HFF-Myc (cell line): ENCODE measurements at places on chromosomes 3 and 15.
A peak's percentile ranks its signal among the peaks of the same experiment; 100 is the strongest.

DNA sequence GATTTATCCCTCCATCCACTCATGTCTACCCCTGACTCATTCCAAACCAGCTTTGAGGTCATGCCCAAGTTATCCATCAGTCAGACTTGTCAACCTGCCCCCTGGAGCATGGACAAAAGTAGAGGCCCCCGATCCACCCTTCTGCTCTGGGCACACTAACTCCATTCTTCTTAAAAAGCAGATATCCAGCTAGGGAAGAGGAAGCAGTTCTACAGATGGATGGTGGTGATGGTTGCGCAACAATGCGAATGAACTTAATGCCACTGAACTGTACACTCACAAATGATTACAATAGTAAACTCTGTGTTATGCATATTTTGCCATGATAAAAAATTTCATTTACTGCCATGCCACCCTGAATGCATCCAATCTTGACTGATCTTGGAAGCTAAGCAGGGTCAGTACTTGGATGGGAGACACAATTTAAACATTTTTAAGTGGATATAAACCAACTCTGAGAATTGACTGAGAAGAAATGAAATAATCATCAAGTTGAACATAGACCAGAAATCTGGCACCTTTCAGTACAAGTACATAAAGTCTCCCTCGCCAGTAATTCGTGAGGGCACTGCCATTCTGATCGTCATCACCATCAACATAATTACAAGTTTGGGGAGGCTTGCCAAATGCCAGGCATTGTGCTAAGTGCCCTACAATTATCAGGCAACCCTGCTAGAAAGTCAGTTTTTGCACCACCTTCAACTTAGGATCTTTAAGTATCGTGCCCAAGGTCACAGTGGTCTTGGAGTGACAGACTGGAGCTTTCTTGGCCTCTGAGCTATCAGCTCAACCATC, 124.8 kb downstream of the ATP10A start:
- no peak for DNase-seq

- DNase-seq, result no peak
Observed at GRCh38 chr3:14137004-14137403, 12.2 kb downstream of the TMEM43 start.

DNA sequence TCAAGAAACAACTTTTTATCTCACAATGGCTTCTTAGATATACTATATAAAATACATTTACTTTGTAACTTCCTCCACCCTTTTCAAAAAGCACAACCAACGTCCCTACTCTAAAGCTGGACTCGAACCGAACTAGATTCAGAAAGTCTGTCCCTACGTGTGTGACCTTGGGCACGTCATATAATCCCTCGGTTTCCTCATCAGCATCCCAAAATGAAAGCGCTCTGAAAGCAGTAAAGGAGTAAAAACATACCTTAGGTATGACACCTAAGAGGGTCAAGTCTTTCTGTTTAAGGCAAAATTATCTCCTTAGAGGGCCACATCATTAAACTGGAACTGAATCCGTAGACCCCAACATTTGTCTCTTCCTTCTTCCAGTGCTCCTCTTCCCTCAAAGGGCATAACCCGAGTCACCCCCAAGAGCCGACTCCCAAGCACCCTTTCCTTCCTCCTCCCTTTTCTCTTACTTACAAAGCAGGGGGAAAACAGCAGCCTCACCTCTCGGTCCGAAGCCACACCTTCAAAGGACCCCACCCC, 663 bp downstream of the PDCD10 start:
- DNase-seq, result no peak

GRCh38 chr3:151431940-151432339, 28.9 kb downstream of the IGSF10 start:
- DNase-seq, result no peak

DNA sequence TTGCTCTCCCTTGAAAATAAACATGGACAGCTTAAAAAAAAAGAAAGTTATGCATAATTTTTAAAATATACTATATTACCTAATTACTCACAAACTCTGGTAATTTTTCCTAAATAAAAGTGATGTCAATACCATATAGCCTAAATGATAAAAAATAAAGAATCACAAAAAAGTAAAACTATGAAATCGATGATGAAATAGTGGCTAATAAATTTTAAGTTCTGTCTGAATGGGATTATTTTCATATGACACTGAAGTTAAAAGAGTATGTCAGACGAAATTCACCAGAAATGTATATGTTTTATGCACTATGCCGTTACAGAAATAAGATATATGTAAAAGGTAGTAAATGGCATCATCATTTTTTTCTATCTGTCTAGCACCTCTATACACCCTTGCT, 51.4 kb downstream of the FSIP1 start:
- DNase-seq, result no peak

- DNase-seq, result no peak
Observed at GRCh38 chr3:100941451-100941850, 51.8 kb downstream of the ABI3BP start.

GRCh38 chr3:45210308-45211041, 15.6 kb downstream of the TMEM158 start:
- DNase-seq, result peak; percentile 61

DNA sequence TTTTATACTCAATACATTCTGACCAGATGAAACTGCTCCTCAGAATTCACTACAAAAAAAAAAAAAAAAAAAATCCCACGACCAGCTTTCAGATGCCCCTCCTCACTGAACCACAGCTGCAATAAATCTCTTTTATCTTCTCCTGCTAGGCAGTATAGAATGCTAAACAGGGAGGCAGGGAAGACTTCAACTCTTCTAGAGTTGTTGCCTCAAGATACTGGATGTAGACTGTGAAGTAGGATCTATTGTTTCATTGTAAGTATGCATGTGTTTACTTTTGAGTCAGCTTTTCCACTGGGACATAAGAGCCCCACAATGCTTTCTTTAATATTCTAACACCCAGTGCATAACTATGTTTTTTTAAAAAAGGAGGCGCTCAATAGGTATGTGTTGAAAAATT, 401.4 kb downstream of the TBL1XR1 start:
- DNase-seq, result no peak

DNA sequence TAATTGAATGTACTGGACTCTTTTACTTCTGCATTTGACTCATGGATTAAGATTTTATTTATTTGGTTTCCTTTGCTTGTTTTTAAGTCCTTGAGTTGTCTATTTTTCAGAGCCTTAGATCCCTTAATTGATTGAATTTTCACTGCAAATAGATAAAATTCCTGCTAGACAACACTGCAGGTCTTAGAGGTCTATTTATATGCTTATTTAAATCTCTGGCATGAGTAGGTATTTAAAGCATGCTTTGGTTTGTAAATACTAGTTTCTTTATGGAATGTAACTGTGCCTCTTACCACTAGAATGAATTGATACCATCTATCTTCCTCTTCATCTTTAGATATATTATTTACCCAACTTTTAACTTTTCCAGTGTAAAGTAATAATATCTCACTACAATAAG, 20.0 kb downstream of the PLSCR5 start:
- DNase-seq, result no peak

DNA sequence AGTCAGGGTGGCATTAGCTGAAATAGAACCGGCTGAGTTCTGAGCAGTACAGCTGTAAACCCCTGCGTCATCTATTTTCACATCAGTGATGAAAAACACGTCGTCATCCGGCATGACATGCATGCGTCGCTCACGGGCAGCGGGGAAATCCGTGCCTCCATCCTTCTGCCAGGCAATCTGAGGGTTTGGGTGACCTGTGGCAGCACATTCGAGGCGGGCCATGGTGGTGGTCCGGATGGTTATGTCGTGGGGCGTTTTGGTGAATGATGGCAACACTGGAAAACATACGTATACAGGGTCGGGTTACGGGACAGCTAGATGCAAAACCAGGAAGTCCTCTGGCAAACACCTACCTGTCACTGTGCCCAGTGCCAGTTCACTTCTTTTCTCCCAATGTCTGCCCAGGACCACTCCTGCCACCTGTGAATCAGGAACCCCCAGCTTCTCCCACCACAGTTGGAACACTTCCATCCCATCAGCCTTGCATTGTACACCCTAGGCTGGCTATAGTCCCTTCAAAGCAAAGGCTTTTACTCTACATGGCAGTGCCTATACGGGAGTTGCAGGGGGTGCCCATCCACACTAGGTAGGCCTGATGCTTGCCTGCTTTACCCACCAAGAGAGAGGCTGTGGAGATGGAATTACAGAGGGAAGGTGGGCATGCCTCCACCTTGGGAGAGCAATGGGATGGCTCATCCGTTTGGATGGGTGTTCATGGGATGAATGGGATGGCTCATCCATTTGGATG, 116.7 kb downstream of the LRIG1 start:
- no peak for DNase-seq

DNA sequence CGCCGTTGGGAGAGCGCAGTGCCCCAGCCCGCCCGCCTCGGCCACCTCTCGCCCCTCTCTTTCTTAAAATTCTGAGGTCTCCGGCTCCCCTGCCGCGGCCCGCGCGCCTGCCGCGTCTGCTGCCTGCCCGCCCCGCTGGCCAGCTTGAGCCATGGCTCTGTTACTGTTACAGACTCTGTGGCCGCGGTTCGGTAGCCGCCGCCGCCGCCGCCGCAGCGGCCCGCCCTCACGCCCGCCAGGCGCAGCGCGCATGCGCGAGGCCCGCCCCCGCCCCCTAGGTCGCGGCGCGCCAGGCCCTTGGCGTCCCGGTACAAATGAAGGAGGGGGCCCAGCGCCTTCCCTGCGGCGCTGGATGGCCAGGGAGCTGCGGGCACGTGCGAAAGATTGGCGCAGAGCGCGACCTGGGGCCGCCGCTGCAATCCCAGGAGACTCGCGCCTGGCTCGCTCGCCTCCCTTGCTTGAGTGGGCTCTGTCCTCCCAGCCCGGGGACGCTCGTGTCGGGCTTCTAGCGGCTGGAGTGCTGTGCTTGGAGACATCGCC, at the start of gene ONECUT1:
ONECUT1 (minus strand) TSS at position 168 of the 540 bp plus-strand sequence. CDS start 452 bp downstream, outside the sequence.
- DNase-seq, result no peak

DNA sequence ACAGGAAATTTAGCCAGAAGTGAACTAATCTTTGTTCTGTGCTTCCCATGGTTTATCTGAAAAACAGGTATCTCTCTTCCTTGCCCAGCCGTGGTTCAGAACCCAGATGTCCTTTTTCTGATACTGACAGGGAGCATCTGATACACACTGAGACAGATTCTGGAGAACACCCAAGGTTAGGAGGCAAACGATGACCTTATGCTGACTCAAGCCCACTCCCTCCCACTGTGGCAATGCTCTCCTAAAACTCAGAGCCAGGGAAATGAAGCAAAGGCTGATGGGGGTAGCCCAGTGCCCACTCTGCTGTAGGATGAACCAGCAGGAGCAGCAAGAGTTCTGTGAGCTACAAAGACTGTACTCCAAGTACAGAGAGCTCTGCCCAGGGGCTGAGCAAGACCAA, 225.1 kb downstream of the NTRK3 start:
- DNase-seq, result no peak

GRCh38 chr3:97720417-97720816, 44.1 kb upstream of the ARL6 start:
- no peak for DNase-seq

DNA sequence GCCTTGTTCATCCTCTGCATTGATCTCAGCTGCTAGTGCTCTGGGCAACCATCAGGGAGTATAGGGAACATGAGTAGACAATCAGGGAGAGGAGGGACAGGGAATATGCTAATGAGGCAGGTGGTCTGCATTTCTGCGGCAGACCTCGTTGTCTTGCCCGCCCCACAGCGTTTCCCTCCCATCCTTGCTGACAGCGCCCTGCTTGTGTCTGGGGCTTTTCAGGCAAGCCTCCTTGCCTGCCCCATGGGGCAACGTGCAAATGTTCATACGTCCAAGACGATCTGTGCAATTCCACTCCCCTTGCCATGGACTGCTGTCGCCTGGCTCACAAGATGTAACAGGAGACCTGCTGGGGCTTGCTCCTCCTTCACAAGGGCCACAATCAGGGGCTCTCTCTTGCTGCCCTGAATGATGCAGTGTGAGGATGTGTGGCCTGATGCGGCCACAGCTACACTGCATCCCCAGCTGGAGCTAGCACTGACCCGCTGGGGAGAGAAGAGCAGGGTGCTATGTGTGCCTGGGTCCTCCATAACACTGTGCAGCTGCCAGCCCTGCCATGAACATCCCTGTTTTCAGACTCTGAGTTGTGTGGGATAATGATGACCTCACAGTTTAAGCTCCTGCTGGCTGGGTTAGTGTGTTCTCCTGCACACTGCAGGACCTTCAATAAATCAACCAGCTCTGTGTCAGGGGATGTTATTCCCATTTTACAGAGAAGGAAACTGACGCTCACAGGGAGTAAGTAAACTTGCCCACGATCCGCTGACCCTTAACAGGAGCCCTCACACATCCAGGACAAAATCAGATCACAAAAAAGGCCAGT, 211.3 kb downstream of the KLF13 start:
- no peak for DNase-seq

GRCh38 chr3:31948280-31948679, 32.8 kb downstream of the OSBPL10 start:
- no peak for DNase-seq

DNA sequence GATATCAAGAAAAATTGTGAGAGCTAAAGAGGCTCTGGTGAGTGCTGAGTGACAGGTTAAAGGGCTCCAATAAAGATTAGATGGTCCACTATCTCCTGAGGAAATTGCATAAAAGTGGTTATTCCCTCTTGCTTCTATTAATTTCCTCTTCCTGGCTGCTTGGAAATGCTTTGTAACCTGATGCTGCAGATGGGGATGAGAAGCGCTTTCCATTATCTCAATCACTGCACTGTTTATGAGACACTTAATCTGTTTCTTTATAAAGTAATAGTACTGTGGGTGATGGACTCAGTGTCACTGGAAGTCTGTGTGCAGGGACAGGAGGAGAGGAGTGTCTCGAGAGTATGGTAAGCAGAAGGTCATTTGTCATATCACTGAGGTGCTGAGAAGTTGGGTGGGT, 305.3 kb downstream of the EPHB1 start:
- no peak for DNase-seq

GRCh38 chr3:72080800-72081199, 295.9 kb upstream of the PROK2 start:
- no peak for DNase-seq

- DNase-seq, result no peak
Observed at GRCh38 chr15:39054128-39054732, 489.6 kb upstream of the RASGRP1 start.

DNA sequence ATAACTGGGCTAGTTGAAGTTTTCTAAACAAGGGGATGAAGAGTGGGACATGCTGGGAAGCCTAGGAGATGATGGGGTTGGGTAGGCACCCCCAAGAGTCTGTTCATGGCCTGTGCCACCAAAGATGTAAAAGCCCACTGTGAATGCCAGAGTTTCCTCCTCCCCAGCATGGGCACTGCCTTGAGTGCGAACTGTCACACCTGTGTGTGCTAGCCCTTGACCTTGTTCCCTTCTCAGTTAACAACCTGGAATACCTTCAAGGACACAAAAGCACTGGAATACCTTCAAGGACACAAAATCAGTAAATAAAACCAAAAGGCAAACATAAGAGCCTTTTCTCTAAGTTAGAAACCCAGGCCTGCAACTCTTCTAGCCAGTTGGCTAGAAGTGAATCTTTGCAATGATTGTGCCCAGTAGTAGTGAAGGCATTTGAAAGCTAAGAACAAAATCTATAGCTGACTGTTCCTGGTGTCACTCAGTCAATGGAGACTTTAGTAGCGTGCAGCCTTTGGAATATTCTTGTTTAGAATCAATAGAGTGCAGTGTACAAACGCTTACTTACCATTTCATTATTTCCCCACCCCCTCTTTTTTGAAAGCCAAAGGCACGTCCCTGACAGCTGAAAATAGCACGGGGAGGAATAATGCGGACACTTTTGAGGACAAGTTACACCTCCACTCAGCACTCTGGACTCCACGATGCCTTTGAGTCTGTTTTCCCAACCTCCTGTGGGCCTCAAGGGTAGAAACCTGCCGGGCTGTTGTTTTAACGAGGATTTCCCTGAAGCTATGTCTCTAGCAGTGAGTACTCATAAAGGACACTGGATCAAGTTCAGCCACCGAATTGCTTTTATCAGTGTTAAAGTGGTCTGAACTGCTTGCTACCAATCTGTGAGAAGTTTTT, 24.2 kb downstream of the PSMD6 start:
- DNase-seq, result no peak
